Stimulated activated CD4-positive, alpha-beta T cell treated with anti-CD3 and anti-CD28 coated beads, Interleukin-4, amount 100 ng/mL, for 4 hours (primary cell): ENCODE measurements at places on chromosomes 4 and X.

GRCh38 chrX:120242813-120243212 lies 7.8 kb upstream of the ZBTB33 start:
- DNase-seq = no peak

DNA sequence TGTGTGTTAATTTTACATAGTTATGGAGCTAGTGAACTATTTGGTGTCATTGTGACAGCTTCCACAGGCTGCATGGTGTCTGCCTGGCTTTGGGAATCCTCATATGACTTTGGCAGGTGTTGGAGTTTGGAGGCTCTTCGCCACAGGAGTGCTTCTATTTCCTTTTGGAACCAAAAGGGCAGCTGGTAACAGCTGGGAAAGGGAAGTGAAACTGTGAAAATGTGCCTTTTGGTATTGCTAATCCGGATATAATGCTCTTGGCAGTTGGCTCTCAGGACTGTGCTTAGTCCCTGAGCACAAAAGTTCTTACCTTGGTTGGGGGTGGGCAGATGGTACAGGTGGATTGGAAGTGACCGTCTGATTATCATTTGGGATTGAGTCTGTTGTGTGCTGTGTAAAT lies 18.1 kb downstream of the OFD1 start:
- DNase-seq = no peak

GRCh38 chr4:123986268-123986798 lies 589.7 kb downstream of the SPRY1 start:
- DNase-seq = no peak

GRCh38 chr4:72857787-72858186 lies 211.7 kb downstream of the COX18 start:
- DNase-seq = no peak

DNA sequence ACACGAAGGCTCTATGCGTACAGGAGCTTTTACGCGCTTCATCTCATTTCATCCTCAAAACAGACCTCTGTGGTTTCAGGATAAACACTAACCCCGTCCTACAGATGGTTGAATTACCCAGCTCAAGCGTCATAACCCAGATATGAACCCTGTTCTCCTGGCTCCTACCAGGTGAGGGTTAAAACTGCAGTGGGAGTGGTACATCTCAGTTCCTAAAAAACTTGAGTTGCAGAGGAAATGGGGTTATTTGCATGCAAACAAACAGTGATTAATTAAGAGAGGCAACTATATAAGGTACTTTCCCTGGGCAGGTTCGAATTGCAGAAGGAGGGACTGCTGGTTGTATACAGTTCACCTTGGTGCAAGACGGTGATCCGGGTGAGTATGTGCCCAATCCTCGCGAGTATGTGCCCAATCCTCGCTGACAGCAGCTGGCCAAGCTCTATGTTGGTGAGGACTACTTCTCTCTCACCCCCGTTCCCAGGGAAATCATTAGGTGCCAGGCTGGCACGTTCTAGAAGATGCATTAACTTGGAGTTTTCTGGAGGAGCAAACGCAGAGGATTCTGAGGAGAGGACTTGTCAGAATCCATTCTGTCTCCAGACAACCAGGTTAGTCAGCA lies 72.6 kb downstream of the FHDC1 start:
- no peak for DNase-seq

DNA sequence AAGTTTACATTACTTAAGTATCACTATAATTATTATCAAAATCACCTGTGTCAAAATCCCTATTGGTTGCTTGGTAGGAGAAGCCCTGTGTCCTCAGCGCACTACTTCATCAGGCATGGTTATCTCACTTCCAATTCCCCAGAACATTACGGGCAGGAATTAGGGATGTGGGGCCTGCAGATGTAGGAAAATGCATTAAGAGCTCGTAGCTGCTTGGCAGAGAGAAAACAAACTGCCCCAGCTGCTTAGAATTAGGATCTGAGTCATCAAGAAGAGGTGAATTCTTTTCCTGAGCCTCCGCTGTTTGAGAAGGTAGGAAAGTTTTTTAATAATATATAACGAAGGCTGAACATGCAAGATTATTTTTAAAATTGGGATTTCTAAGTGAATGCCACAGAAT lies 31.1 kb upstream of the CLNK start:
- no peak for DNase-seq

GRCh38 chr4:38606587-38606905 lies 57.5 kb upstream of the KLF3 start:
- no peak for DNase-seq

DNA sequence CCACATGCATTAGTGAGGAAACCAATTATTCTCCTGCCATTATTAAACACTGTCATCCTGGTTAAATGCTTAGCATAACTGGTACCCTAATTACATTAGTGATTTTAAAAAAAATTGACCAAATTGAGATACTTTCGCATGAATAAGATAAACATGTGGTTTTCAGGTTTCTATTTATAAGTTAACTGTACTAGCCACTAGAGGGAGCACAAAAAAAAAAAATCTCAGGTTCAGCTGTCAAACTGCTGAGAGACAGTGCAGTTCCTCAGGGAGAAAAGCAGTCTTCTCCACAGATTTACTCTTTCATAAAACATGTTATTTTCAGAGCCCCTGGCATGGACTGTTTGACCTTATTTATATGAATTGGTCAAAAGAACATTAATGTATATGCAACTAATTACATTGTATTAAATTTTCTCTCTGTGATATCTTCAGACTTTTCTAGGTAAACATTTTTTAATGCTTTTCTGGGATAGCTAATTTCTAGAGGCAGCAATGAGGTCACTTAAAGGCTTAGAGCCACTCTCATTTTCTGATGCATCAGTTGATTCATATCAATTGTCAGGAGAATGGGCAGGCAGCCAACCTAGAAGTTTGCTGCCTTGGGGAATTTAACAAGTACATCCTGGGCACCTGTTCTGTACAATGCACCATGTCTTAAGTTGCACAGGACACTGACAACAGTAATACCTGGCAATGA lies 167.5 kb downstream of the CDS1 start:
- DNase-seq = no peak

DNA sequence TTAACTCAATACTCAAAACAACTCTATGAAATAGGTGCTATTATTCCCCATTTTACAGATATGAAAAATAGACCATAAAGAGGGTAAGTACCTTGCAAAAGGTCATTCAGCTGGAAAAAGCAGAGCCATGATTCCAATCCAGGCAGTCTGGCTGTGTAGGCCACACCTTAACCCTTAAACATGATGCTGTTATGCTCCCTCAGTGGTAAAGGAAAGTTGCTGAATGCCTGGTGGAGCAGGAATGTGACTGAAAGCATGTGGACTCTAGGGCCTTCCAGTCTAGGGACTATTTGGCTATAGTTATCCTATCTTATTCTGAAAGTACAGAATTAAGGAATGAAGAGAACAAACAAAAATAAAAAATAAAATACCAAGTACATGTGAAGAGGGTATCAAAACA lies 19.6 kb downstream of the RP2 start:
- no peak for DNase-seq

DNA sequence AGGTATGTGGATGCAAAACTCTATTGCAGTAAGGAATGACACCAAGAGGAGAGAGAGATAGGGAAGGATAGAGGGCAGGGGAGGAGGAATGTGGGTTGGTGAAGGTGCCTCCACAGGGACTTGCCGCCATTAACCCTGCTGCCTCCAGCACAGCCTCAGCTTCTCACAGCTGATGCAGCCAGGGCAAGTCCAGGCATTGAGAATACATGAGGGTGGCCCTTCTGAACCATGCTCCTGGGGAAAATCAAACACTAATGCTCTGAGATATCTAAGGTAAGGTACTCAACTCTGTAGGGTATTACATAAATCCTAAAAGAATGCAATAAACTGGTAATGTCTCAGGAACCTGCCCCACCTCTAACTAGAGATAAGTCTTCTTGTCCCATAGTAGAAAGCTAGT lies 28.7 kb downstream of the UGT2B7 start:
- DNase-seq = no peak

DNA sequence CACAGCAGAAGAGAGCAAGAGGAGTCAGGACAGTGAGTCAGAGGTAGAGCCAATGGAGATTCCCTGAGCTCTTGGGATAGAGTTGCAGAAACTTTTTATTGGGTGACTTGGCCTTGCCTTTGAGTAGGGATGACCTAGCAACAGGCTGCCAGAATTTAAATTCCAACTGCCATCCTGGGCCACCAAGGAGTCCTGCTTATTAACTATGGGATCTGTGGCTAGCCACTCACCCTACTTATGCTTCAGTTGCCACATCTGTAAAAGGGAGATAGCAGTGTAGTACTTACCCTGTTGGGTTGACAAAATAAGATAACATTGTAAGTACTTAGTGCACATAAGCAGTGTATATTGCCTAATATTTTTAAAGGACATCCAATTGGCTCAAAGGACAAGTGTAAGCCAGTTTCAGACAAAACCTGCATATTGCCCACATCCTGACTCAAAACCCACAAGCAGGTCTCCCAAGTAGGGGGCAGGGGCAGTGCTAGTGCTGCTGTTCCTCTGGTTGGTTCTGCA lies 43.5 kb upstream of the TMEM164 start:
- no peak for DNase-seq

- DNase-seq = no peak
Measured at GRCh38 chr4:25402521-25402920, 25.5 kb downstream of the ANAPC4 start.

DNA sequence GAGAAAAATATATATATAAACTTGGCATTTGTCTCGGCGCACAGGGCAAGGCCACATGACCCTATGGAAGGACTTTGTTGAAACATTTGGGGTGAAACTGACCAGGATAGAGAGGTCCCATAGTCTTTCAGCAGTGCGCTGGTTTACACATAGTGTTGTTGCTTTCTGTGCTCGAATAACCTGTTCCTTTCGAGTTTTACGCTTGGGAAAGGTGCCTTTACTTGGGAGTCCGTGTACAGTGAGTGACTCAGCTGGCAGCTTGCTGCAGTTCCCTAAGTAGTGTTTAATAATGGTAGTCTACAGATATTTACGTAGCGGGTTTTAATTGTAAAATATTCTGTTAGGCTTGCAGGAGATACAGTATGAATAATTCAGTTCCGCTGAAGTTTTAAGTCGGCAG lies 578 bp downstream of the APOOL start:
- DNase-seq = no peak

- DNase-seq = no peak
Measured at GRCh38 chr4:172928347-172928746, 240.3 kb upstream of the GALNT7 start.

DNA sequence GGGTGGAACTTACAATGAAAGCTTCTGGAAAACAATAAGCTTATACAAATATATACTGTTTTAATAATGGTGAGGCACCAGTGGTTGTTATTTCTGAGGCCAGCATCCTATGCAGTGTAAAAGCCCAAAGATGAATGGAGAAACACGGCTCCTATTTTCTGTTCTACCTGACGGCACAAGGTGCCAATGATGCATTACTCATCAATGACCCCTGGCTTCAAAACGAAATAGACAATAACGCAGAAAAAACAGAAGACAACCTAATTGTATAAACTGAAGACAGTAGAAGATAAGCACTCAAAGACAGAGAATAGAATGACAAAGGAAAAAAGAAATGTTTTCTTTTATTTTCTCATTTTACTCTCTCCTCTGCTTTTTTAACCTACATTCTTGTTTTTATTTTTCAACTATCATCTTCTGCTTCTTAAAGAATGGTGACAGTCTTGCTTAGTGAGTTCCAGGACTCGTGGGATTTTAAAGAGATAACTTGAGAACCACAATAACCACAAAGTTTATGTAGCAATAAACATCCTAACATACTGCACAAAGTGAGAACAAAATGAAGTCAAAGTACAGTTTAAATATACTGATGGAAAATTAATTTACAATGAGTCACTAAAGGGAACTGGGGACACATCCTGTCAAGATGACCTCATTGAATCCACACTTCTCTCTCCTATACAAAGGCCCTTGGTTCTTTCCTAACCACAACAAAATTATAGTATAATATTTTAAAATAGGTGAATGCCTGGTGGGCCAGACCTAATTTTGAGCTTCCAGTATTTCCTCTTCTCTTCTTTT lies 169.8 kb downstream of the BTC start:
- no peak for DNase-seq

DNA sequence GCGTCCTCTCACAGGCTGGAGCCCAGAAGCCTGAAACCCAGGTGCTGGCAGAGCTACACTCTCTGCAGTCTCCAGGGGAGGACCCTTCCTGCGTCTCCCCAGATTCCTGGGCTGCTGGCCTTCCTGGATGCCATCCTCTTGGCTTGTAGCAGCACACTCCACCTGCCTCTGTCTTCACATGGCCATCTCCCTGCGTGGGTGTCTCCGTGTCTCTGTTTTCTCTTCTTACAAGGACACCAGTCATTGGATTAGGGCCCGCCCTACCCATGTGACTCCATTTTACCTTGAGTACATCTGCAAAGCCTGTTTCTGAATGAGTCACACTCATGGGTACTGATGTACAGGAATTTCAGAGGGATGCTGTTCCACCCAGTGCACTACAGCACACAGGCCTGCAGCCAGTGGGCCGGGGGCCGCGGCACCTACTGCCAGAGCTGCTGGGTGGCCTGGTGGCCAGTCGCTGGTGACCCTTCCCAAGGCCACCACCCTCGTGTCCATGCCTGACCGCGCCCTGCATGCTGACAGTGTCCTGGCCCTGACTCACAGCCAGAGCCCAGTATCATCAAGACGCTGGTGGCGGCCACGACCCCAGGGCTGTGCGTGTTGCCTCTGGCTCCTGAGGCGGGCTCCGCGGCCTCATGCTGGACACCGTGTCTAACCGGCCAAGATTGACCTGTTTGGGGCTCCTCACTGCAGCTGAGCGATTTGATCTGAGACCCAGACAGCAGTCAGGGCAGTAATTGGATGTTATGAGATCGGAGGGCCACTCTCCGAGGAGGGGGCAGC lies 63.6 kb upstream of the NKX1-1 start:
- DNase-seq = no peak

GRCh38 chrX:86806786-86807185 lies 658.5 kb downstream of the DACH2 start:
- no peak for DNase-seq

GRCh38 chr4:174616661-174617060 lies 94.4 kb upstream of the HPGD start:
- DNase-seq = no peak

DNA sequence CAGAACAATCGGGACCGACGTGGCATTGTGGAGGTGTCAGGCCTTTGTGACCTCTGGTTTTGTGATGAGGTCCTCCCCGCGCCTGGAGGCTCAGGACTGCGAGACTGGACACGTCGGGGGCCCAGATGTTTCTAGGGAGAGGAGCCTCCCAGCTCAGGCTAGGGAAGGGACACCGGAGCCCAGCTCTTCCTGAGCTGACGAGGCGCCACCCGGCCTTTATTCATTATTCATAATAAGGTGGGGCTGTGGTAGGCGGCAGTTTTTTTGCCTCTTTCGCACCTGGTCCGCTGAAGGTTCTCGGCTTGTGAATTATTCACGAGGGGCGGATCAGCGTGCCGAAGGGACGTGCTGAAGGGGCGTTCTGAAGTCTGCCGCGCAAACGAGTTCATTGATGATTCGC lies 2.3 kb upstream of the UBA1 start:
- DNase-seq = peak; percentile 42

GRCh38 chr4:109410776-109411175 lies 22.8 kb upstream of the SEC24B start:
- no peak for DNase-seq

DNA sequence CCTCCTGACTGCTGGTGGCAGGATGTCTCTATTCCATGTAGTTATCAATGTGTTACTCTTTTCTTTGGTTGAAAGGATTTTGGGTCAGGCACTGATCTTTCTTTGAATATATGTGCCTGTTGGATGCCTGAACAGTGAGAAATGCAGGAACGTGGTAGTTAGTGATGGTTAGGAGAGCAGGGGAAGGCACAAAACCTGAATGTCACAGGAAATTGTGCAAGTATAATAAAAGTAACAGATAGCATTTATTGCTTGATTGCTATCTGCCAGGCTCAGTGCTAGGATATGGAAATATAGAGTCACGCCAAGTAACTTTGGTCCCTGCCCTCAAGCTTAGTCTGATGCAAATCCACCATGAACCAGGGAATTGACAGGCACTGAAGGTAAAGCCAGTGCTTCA lies 219.8 kb upstream of the FAT1 start:
- no peak for DNase-seq
